Tibial artery (tissue), 4 donors: ENCODE measurements at places on chromosomes 2 and 18.

GRCh38 chr18:24276994-24277393, 120.6 kb downstream of the OSBPL1A start:
- no peak for DNase-seq

DNA sequence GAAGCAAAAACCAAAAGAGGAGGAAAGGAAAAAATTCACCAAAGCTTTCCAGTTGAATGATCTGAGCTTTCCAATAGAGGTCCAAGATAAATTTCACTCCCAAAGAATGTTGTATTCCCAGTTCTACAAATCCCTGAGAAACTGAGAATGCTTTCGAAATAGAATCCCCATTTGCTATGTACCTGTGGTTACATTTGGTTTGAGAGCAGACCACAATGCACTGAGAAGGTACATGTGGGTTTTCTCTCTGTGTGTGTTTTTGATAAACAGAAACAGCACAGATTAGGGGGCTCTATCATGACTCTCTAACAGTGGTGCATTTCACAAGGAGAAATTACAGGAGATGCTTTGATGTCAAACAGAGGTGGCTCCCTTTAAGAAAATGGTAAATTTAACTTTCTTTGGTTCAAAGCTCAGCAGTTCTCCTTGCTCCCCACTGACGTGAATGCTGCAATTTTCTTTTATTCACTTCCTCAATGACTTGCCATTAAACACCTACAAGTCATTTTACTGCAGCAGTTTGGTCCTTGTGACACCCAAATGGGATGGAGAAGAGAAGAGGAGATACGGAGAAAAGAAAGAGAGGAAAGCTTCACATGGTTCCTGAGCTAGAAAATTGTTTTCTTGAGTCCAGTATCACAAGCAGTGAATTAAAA, 108.7 kb downstream of the EPHA4 start:
- no peak for DNase-seq

GRCh38 chr2:79393806-79394484, 118.9 kb upstream of the CTNNA2 start:
- no peak for DNase-seq

GRCh38 chr2:219766658-219767057, 139.2 kb downstream of the SLC4A3 start:
- no peak for DNase-seq

DNA sequence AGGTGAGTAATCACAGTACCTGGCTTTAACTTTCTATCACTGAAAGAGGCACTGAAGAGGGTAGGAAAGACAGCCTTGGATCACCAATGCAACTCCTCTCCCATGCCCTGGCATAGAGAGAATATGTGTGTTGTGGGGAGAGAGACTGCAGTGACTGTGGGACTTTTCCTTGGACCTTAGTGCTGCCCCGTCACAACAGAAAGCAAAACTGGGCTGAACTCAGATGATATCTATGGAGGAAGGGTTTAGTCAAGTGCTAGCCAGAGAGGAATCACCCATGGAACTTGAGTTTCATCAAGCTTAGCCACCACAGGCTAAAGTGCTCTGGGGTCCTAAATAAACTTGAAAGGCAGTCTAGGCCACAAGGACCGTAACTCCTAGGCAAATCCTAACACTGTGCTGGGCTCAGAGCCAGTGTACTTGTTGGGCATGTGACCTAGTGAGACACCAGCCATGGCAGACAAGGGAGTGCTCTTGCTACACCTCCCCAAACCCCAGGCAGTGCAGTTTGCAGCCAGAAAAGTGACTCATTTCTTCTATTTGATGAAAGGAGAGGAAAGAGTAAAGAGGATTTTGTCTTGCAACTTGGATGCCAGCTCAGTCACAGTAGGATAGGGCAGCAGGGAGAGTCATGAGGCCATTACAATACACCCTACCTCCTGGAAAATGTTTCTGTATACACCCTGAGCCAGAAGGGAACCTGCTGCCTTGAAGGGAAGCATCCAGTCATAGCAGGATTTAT, 105.8 kb upstream of the SPOPL start:
- DNase-seq = peak; percentile 64

- no peak for DNase-seq
Measured at GRCh38 chr2:208049006-208049405, 23.7 kb upstream of the PLEKHM3 start.

DNA sequence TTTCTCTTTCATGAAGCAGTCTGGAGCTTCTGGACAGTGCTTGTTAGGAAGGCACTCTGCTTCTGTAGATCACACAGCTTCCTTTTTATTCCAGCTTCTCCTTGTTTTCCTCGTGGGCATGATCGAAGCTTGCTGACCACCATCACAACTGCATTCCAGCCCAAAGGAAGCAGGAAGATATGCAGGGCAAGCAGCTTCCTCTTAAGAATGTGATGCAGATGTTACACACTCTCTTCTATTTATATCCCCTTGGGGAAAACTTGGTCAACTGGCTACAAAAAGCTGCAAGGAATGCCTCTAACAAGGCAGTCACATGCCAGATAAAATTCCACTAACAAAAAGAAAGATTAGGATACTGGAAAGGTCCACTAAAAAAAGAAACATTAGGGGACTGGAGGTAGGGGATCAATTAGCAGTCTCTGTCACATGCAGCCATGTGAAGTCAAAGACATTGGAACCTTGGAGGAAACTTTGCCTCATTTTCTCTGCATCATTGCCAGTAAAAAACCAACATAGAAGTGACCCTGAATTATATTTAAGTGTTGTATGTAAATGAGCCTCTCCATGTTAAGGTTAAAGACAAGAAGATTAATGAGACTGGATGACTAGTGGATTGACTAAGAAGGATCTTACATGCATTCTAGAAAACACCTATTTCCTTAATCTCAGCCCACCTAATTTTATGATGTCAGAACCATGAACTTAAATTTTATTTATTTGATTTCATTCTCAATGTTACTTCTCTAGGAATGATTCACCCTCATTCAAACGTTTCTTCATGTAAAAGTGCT, 98.3 kb downstream of the NAB1 start:
- no peak for DNase-seq

- no peak for DNase-seq
Measured at GRCh38 chr2:235950473-235950809, 217.7 kb downstream of the GBX2 start.

GRCh38 chr2:165011199-165011598, 55.9 kb upstream of the SLC38A11 start:
- no peak for DNase-seq

DNA sequence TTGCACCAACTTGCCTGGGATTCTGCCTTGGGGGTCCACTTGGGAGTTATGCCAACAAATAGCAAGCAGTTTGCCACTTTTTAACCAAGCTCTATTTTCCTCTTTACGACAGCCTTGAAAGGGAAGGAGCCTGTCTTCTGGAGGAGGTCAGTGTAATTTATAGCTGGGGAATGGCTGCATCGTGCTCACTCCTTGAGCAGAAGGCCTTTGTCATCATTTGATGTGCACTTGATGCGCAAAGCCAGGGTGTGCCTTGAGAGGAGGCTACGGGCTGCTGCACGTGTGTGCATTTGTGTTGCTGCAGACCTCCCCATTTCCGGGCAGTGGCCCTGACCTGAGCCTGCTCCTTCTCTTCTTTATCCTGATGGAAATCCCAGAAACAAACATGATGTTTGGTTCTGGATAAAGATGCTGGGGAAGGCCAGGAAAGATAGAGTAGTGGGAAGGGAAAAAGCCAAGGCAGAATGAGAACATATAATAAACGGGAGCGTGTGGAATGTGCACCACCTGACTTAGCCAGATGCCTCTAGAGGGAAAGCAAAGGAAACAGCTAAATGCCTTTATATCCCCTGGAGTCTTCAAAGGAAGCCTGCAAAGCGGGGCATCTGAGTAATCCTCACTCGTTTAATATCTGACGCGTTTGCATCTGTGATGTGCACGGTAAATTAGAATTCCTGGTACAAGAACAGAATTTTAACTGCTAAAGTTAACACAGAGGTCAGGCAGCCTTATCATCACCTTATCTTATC, 68.3 kb upstream of the ZNF521 start:
- DNase-seq = no peak

DNA sequence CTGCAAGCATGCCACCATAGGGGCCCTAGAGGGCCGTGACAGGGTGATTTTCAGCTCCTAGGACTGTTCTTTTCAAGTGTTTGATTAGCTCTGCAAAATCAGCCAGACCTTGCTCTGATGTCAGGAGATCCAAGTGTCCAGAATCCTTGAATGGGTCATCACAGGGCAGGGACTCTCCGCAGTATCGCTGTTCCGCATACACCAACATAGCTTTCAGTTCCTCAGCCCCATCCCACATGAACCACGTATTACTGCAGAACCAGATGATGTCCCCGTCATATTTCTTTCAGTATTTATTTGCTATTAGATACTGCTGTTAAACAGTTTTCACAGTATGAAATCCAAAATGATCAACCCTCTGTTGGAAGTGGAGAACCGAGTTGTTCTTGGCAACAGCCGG, 46.6 kb upstream of the RFX8 start:
- DNase-seq = no peak

- DNase-seq = no peak
Measured at GRCh38 chr2:234932591-234933168, 19.1 kb upstream of the SH3BP4 start.

GRCh38 chr2:196804381-196804780, 4.8 kb downstream of the C2orf66 start:
- no peak for DNase-seq

DNA sequence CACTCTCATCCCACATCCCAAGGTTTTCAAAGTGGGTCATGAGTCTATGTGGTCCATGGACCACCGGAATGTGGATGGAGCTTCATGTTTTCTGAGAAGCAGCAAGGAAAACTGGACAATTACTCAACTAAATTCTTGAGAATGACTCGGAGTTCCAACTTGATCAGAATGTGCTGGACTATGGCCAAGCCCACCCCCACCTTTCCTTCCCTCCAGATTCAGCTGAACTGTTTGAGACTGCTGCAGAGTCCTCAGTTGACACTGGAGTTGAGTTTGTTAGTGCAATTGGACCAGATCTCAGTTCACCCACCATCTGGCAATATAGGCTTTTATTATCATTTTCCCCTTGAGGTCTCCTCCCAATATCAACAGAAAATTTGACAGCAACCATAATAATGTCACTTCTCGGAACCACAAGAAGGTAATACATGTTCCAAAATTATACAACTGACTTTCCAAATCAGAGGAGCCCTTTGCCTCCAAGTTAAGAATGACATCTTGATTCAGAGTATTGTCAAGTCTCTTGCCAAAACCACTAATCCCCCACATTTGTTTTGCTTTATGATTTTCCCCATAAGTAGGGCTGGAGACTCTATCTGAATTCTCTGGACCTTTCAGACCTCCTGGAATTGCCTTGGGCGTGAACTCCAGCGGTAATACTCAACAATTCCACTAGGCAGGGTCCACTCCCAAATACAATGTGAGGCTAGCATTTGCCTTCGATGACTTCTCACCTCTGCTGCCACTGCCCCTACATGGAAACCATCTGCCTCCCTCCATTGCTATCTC, 8.8 kb downstream of the COL4A4 start:
- no peak for DNase-seq

GRCh38 chr2:174738841-174739240, 25.4 kb downstream of the CHRNA1 start:
- DNase-seq = no peak
